ENCODE measurements at places on chromosomes 3 and 15.

GRCh38 chr3:28286595-28286994 lies 45.2 kb downstream of the CMC1 start:
- peak; percentile 79 for DNase-seq

DNA sequence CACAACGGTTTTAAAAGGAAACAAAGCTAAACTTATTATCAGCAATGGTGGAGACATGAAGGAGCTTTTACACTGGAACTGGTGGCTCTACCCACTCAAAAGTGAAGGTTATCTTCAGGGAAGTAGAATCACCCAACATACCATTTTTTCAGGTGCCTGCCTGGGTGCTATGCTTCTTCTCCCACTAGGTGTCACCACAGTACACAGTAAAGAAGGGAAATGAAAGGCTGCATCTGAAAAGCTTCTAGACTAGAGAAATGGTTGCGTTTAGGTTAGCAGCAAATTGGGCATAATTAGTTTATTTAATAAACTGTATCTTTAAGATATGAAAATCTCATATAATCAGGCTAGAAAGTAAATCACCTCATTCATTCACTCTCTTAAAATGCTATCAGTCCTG lies 47.0 kb upstream of the SELENOK start:
- peak; percentile 75 for DNase-seq

- peak; percentile 82 for DNase-seq
Measured at GRCh38 chr3:26712211-26713026, 89.8 kb downstream of the LRRC3B start.

GRCh38 chr15:78266806-78267205 lies 2.4 kb downstream of the DNAJA4 start:
- no peak for DNase-seq

- DNase-seq, result peak; percentile 10
Measured at GRCh38 chr3:58383904-58384303, 49.7 kb downstream of the PDHB start.

DNA sequence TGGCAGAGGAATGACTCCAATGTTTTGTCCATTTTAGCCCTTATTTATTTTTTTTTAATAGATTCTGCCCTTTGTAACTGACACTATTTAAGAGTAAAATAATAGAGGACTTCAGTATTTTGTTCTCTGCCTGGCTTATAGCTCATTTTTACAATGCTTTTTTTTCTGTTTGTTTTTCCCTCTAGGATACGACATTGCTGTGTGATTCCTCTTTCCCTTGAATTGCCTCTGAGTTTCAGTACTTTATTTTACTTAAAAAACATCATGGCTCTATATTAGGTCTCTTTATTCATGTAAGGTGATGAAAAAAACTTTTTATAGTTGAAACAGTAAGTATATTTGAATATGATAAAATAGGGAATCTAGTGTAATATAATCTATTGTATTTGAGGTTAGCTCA lies 179.1 kb downstream of the PTPRG start:
- DNase-seq, result no peak

DNA sequence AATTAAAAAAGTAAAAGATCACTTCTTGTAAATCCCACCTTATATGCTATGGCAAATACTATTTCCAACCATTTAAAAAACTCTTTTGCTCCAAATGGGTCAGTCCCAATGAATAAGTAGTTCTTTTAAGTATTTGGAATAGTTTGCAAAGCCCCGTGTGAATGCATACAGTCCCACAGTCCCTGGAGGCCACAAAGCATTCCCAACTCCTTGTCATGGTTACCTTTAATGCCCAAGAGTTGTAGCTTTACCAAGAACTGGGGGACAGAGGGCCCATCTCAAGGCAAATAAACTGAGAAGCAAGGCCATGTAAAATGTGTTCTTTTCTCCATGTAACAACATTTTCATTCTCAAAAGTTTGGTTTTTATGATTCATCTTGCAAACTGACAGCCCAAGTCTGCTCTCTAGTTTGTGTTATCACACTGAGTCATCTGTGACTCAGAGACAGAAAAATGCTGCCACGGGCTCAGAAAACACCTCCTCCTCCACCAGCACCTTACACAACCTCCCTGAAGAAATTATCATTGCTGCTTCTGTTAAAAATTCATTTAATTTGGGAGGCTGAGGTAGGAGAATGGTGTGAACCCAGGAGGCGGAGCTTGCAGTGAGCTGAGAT lies 336.2 kb downstream of the ERC2 start:
- peak; percentile 18 for DNase-seq

DNA sequence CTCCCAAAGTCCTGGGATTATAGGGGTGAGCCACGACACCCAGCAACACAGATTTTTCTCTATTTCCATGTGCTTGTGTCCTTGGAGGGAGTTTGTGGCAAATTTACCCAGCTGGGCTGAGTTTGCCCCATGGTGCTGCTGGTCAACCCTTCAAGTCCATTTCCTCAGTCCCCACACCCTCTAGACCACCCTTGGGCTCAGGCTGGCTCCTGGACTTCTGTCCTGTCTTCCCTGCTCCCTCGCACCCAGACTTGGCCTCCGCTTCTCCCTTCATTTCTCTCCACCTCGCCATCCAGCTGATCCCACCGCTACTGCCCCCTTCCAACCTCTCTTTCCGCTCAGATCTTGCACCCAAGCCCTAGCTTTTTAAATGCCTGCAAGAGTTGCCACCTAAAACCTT lies 7.3 kb upstream of the RHOV start:
- DNase-seq, result no peak

DNA sequence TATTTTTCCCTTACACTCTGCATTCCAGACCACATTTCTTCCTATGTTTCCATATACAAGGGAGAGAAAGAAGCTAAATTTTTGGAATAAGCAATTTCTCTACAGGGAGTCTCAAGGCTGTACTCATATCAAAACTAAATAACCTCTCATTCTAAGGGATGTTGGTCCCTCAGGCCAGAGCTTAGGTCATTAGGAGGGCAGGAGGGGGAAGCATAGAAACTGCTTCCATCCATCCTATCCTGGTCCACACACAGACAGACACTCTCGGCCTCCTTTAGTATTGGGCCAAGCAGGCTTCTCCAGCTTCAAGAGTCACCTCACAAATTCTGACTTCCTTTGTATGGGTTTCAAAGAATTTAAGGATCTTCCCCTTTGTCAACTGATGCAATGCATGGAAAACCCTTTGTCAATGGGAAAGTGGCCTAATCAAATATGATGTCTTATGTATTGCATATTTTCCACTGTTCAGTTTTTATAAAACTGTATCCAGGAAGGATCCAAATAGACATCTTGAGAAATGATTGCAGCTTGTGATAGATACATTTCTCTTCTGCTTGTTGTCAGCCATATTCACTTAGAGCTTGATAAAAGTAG lies 140.7 kb upstream of the RARB start:
- no peak for DNase-seq

GRCh38 chr15:45162771-45163507 lies 24.8 kb downstream of the SHF start:
- peak; percentile 86 for DNase-seq

- no peak for DNase-seq
Measured at GRCh38 chr3:5086708-5087107, 35.4 kb upstream of the ARL8B start.

DNA sequence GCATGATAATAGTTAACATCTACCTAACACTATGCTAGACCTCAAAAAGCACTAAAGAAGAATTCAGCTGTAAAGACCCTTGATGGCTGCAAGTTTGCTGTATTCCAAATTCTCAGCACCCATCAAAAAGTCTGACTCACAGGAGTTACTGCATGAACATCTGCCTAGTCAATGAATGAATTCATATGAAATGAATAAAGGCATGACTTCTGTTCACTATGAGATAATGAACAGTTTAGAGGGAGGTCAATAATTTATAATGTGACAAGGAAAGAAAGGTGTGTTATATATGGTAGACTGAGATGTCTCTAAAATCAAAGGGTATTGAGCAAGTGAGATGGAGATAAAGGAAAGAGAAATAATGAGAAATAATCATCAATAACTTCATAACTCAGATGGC lies 508.2 kb upstream of the TGFBR2 start:
- no peak for DNase-seq

All from OCI-M1 (cell line).